Peyer's patch (tissue), 4 donors: ENCODE measurements at places on chromosomes 1 and 21. TPM values are rescaled to one million over a fixed set of nuclear protein-coding genes. Genes with fewer than 3 reads are reported as not detected.

The MEGF6 gene
- total RNA-seq, result 14.6 TPM

The RHBG gene
- not detected for total RNA-seq

The CR1 gene
- total RNA-seq, result 0.88 TPM

The TFF3 gene
- total RNA-seq, result 756 TPM

The BARHL2 gene
- total RNA-seq, result not detected

The TENT5C gene
- 20.6 TPM for total RNA-seq

GRCh38 chr21:42734323-42734971 is 81.0 kb downstream of the PDE9A start:
- no peak for DNase-seq

GRCh38 chr1:89757532-89757931 is 63.3 kb upstream of the LRRC8D start:
- DNase-seq, result peak; percentile 52

GRCh38 chr21:39385299-39386145 is 36.6 kb upstream of the HMGN1 start:
- DNase-seq, result peak; percentile 94
